Tongue (tissue), 3 donors: ENCODE measurements at places on chromosomes 1 and 21.

- no peak for DNase-seq
Observed at GRCh38 chr1:32353431-32353830, 8.9 kb downstream of the FAM229A start.

DNA sequence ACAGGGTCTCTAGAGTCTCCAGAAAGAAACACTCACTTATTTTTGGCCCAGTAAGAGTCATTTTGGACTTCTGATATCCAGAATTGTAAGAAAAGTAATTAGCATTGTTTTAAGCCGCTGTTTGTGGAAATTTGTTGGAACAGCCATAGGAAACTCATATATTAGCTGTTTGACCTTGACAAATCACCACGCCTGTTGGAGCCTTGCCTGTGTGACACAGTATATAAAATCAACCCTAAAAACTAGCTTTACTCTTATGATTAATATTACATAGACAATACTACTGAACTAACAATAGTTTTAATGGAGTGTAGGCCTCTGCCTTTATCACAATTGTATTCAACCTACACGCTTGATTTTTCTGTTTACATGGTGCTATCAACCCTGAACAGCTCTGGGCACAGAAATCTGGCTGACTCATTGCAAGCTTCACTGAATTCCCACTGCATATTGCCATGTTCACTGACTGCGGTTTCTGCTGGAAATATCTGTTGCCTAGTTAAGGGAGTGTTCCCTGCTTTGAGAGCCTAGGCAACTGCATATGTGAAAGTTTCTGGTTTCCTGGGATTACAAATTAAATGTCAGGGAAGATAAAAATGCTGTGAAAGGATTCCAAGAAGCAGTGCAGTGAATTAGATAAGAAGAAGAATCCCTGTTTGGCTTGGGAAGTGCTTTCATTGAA lies 419.5 kb upstream of the DEPDC1 start:
- DNase-seq, result peak; percentile 35

- DNase-seq, result no peak
Observed at GRCh38 chr1:218620956-218621355, 275.8 kb downstream of the TGFB2 start.

- DNase-seq, result peak; percentile 69
Observed at GRCh38 chr1:158112994-158113758, 67.5 kb upstream of the CD1D start.

DNA sequence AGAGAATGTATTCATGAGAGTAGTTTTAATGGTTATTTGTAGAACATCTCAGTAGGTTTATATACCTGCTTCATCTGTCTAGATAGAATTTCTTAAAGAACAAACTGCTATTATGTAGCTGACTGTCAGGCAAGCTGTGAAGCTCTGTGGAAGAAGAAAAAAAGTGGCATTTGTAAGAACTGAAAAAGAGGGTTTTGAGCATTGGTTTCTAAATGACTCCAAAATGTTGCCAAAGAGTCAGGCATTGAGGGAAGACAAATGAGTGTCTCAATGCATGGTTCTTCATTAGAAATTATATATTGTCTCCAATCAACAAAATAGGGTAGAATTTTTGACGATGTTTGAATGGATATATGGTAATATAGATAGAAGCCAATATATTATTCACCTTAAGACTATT lies 1276.1 kb downstream of the KCNT2 start:
- DNase-seq, result no peak

DNA sequence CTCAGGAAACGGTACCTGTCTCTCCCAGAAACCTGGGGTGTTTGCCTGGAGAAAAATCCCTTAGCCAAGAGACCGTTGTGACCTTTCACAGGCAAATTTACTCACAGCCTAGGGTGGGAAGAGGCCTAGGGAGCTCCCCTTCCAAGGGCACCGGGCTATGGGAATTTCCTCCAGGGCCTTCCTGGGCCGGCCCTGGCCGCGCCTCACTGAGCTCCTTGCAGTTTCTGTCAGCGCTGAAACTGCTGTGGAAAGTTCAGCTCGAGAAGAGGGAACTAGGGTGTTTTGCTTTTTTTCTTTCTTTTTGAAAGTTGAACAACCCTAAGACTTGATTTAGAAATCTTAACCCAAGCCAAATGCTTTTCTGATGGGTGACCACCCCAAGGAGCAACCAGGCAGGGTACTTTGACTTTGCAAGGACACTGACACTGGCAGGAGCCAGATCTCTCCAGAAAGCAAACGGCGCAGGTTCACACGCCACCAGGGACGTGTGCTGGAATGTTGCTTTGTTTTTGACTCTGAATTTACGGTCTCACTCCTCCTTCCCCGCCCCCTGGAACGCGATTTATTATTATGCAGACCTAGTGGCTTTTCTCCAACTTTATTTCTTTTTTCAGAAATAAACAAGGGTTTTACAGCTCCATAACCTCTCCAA lies 229.6 kb upstream of the JUN start:
- DNase-seq, result peak; percentile 86

DNA sequence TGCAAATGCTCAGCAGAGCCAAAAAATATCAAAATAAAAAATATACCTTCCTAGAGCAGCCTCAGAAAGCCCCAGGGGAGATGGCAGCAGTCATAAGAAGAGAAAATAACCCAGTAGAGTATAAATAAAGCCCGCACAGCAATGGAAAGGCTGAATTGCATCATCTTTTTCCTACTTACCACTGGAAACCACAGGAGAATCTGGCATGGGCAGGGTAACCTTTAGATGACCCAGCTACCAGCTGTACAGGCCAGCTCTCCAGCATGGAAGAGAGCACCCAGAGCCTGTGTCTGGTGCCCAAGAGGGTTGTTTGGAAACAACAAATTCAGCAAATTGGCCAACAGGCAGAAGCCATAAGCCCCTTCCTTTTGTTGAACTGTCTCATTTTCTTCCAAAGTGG lies 253.1 kb downstream of the OMA1 start:
- DNase-seq, result no peak

GRCh38 chr1:199698222-199698621 lies 329.3 kb upstream of the NR5A2 start:
- DNase-seq, result no peak

DNA sequence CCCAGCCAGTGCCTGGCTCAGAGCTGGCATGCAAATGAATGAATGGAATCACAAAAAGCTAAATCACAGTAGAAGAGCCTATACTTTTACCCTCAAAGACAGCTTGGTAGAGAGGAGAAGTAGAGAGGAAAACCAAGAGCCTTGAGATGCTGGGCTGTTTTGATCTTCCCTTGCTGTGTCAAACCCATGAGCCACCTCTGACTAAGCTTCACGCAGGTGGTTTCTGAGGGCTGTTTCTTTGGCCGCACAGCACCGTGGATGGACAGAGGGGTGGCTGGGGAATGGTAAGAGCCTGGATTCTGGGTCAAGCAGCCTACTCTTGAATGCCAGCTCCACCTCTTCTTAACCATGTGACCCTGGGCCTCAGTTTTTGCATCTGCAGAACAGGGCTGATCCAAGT lies 18.6 kb downstream of the ABCG1 start:
- no peak for DNase-seq

DNA sequence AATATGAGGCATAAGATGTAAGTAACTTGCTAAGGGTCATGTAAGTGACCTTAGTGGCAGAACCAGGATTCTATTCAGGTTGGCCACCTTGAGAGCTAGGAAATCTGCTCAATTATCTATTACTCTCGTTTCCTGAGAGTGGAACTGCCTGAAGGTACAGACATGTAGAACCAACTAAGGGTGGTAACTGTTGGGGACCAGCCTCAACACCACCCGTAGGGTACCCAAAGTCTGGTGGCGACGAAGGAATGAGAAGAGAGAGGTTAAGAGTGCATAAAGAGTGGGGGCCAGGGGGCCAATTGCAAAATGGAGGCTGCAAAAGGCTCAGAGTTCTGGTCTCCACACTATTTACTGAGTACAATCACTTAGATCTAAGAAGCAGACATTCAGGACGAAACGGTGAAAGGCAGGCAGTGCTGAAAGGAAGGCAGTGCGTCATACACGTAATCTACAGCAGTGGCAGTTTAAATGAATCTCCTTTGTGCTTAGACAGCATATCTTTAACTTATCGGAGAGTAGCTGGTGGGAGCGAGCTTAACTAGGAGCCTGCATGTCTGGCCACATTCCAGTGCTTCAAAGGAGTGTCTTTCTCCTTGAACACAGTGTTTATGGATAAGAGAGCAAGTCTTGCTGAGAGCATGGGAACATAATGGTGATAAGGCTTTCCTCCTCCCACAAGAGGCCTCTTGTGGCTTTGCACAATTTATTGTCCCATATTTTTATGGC lies 25.0 kb downstream of the SRSF4 start:
- DNase-seq, result peak; percentile 24

- no peak for DNase-seq
Observed at GRCh38 chr1:114034567-114035303, 55.5 kb downstream of the OLFML3 start.

DNA sequence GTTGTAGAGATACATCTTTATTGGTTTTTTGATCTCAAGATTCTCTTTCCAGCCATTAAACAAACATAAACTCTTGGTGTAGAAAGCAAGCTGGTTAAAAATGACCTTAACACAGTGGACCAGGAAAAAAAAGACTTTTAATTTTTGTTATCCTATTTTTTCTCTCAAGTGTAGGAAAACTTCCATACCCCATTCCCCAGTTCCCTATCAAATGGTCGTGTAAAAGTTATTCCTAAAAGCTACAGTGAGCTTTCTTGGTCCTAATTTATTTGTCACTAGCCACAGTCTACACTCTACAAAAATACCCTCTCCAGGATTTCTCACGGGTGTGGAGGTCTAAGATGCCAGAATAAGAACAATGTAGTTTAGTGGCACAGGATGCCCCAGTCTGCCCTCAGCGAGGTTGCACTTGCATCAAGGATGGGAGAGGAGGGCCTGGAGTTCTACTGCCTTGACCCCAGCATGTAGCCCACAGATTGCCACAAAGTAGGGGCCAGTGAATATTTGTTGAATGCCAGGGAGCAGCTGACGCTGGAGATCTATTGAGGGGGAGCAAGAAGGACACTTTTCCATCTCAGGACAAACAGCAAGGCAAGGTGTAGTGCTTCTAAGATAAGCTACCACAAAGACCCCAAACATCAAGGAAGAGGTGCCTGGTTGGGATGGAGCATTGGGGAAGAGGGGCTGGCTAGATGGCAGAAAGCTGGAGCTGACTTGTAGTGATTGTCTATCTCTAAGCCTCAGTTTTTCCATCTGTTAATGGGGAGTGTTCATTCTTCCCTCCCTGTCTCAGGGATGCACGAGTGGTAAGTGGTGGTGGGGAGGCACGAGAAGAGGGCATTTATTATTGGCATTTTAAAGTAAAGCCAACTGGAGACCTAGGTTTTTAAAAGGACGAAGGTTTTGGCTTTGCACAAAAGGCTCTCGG lies 1.8 kb downstream of the MYCL start:
- no peak for DNase-seq

- DNase-seq, result no peak
Observed at GRCh38 chr1:224051086-224051406, 62.9 kb upstream of the FBXO28 start.

- DNase-seq, result no peak
Observed at GRCh38 chr1:29519108-29519787, 282.9 kb downstream of the PTPRU start.

- DNase-seq, result no peak
Observed at GRCh38 chr1:212504171-212504803, 71.6 kb downstream of the NENF start.

DNA sequence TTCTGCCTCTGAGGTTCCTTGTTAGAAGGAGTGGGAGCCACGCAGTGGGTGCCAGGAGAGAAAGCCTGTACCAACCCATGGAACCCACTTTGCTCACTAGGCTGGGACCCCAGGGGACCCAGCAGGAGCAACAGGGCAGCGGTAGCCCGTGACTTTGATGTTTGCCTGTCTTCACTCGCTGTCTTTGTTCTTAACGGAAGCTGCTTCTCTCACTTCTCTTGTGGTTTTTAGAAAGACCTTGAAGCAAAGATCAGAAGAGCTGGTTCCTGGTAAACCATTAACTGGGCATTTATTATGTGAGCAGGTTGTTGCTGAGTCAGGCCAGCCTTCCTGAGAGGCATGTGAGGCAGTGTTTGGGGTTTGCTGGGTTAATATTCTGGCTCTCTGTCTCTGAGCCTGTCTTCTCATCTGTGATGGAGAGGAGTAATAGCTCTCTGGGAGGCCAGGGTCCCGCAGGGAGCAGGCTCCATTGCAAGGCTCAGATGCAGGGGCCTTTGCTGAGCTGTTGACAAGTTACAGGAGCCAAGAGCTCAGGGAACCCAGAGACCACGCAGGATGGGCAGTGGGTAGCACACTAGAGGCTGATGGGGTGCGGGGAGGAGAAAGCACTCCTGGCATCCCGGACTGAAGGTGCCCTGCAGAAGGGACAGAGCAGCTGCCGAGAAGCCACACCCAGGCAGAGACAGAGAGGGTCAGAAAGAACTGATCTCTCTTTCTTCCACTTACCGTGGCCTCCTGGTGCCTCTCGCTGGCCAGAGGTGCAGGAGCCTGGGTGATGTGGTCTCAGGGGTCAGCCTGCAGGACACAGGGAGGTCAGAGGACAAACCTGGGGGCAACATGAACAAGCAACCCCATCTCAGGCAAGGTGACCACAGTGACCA lies 367.5 kb upstream of the C1orf174 start:
- DNase-seq, result no peak

DNA sequence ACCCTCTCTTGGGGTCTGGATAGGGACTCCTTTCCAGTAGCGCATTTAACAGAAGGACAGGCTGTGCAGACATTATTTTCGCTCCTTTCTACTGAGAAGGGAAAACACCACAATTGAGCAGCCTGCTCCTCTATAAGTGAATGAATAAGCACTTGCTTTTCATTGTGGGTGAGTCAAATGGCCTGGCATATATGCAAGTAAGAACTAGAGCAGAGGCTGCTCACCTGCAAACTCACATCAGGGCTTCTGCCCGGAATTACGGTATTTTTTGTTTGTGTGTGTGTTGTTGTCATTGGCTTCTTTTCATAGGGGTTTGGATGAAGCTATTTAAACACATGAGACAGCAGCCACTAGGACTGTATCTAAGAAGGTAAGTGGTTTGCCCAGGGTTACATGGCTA lies 200.1 kb upstream of the CAMK1G start:
- DNase-seq, result no peak

DNA sequence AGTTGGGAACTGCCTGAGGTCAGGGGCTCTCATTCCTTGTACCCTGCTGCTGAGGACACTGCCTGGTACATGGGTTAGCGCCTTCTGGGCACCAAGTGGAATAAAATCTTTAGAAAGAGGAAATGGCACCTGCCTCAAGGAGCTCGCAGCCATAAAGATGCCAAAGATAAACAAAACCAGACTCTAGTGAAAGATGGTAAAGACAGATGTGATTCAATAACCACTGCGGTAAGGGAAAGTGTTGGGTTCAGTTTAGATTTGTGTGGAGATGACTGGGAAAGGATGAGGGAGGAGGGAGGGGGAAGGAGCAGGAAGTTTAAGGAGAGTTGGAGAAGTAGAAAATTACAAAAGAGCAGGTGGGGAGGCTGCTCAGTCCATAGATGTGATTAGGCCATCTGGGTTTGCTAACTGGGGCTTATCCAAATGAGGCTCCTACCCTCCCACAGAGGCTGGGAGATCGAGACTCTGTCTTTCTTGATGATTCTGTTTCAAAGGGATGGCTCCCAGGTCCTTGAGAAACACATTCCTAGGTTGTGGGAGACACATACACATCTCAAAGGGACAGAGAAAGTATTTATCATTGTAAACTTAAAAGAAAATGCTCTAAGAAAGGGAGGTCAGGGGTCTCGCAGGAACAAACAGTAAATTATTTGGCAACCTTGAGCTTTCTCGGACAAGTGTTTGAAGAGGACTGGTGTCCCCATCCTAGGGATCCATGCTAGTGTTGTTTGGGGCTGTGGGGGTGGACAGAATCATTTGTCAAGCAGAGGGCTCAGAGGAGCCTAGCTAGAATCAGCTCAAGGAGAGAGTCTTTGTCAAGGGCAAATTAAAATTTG lies 65.7 kb upstream of the MORC3 start:
- no peak for DNase-seq
